Hippocampal formation (tissue), 2 donors: ENCODE measurements at places on chromosomes 5 and 9.

DNA sequence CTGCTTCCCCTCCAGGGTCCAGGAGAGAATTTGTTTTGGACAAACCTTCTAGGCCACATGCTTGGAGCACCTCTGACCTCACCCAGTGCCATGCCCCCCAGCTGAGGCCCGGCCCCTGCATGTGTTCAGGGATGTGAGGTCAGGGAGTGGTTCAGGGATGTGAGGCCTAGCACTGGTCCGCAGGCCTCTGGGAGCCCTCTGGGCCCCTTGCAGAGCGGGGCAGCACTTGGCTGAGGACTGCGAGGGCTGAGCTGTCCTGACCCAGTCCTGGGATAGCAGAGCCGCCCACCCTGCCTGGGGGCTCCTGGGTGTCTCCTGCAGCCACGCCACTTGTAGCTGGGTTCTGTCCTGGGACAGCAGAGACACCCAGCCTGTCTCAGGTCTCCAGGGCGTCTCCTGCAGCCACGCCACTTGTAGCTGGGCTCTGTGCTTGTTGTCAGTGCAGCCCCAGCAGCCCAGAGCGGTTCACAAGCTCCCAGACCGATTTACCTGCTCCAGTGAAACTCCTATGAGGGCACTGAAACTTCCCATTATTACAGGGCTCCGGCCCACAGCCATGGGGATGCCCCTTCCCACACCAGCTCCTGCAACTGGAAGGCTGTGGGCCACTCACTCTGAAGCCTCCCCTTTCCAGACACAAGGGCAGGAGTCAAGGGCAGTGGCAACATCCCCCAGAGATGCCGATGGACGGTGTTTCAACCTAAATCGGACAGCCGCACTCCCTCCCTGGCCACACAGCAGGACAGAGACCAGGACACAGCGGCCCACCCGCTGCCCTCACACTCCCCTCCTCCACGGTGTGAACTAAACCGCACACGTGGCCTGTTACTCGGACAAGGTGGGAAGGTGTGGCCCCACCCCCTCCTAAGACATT lies 5.4 kb upstream of the CEP72 start:
- DNase-seq: no peak

- no peak for DNase-seq
Measured at GRCh38 chr5:10724781-10725507, 36.1 kb downstream of the DAP start.

DNA sequence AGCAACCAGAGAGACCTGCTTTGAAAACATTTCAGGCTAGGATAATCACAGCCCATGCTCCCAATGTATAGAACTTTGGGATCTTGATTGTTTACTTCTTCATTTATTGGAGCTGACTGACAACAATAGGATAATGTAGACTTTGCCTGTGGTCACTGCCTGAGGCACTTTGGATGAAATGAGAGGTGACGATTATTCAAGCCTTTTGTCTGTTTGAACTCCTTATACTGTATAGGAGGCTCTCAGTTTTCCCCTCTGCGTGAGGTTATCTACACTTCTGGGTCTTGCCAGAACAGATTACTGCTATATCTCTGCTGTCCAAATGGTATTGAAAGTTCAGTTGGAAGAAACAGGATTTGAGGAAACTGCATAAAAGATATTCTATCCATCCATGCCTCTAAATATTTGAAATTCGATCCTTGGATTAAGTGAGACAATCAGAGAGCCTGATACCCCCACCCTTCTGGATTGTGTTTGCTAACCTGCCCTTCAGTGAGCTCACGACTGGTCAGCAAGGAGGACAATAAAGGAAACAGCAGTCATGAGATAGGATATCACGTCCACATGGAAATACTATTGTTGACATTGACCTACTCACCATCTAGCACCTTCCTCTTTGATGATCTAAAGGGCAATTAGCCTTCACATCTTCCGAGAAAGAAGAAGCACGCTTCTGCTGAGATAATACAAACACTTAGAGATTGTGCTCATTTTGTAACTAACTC lies 98.1 kb downstream of the DOCK8 start:
- DNase-seq: no peak

DNA sequence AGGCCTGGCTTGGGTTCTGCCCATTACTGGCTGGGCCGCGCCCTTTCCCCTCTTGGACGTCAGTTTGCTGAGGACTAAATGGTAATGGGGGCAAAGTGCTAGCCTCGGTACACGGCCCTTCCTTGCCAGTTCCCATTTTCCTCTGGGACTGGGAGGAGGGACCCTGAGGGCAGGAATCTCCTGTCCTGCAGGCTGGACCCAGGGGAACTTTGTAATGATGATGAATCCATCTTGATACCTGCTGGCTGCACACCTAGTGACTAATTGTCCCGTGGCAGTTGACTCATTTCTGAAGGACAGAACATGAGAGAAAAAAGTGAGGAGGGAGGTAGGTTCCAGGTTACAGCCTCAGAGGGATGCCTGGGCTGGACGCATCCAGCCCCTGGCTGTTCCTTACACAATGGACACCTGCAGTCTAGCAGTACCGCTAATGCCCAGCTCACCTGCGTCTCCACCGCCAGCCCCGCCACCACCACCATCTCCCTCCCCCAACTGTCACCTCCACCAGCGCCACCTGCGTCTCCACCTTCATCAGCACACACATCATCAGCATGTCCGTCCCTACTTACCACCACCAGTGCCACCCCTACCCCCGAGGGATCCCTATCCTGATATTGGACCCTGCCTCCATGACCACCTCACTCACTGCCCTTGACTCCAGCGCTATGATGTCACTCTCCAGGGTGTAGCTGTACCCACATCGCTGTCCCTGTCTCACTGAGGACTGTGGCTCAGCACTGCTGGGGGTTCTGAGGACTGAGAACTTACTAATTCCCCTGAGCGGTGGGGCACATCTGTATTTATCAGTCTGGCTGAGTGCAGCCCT lies 4.3 kb downstream of the CDHR2 start:
- no peak for DNase-seq

DNA sequence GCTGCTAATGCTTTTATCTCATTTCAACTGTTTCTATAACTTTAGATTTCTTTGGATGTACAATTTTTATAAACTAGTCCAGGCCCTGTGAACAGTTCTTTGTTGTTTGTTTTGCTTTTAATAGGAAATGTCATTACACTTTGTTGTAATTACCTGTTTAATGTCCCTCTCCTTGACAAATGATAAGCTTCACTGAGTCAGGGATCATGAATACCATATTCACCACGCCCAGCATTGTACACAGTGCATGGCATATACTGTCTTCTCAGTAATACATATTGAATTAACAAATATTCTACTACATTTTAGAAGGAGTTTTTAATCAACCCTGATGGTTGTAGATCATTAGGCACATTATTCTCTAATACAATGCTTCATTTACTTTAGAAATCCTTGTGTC lies 1105.0 kb downstream of the MAT2B start:
- no peak for DNase-seq

GRCh38 chr9:105816202-105816744 lies 121.9 kb downstream of the TMEM38B start:
- DNase-seq: no peak

DNA sequence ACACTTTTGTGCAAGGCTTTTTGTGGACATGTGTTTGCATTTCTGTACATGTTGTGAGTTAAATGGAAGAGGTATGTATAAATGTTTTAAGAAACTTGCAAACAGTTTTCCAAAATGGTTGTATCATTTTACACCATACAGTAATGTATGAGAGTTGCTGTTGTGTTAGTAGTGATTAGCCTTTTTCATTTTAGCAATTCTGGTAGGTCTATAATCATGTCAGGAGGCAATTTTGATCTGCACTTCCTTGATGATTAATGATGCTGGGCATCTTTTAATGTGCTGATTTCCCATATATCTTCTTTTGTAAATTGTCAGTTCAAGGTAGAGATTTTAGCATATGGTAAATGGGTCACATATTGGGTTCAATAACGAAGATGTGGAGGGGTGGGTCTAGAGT lies 87.3 kb downstream of the ANKRD18B start:
- no peak for DNase-seq

- DNase-seq: no peak
Measured at GRCh38 chr5:137400571-137400970, 98.6 kb downstream of the SPOCK1 start.

DNA sequence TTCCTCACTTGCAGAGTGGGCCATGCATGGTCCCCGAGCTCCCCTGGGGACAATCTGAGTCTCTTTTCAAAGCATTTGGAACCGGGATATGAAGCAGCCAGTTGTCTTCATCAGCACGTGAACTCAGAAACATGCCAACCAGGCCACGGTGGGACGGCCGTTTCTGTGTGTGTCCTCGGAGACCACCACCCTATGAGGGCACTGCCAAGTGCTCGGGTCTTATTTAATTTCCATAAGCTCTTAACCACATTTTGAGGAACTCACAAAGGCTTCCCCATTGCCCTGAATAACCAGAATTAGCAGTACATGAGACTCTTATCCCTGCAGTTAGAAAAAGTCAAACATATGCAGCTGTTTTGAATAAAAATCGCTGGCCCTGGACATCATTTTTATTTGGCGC lies 60.1 kb downstream of the OTULIN start:
- no peak for DNase-seq

DNA sequence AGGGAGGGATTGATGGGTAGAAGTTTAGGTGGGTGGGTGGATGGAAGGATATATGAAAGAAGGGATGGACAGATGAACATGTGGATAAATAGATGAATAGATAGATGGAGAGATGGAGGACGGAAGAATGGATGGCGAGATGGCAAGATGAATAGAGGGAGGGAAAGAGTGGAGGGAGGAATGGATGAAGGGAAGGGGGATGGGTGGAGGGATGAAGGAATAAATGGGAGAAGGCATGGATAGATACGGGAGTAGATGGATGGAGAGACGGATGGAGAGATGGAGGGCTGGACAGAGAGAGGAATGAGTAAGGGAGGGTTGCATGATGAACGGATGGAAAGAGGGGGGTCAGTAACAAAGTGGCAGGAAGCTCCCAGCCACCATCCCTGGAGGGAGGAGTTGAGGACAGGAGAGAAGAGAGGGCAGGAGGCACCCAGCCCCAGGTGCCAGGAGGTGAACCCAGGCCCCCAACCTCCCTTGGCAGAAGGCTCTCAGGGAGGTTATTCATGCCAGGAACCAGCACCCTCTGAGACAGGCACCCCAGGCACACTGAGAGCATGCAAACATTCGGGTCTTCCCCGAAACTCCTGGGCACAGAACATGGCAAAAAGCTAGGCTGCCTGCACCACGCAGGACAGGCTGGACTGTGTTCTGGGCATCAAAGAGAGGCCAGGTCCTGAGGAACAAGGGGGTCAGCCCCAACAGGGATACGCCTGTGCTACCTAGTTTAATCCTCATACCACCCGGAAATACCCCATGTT lies 9.1 kb downstream of the SARDH start:
- DNase-seq: no peak

DNA sequence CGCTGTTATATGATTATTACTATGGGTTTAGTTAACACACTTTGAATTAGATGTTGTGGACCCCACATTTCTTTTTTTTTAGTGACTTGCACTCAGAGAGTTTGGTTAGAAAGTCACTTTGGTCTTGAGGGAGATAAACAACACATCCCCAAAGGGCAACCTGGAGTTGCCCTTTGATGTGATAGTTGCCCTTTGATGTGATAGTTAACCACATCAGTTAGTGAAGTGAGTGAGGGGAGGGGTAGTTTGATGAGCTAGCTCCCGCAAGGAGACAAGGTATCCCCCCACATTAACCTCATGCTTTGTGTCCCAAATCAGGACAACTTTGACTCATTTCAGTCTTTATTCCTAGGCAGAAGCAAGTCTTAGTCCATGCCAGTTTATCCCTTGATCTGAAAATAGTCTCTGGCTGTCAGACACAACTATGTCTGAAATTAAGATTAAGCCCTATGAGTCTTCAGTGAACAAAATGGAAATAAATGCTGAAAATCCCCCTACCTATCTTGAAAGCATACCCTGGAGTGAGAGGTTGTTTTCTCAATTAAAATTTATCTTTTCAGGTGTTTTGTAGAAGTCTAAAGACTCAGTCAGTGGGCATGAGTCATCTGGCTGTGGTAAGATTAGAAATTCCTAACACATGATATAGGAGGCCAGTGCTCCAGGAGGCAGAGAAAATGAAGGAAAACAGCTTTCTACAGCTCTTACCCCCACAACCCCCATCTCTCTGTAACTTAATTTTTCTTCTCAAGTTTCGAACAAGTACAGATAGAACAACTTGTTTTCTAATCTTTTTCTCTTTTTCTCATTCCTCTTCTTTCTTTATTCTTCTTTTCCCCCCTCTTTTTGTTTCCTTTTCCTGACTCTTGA lies 208.9 kb upstream of the DMRTA1 start:
- DNase-seq: no peak
